NCI-H510A treated with DMSO at 0.1 percent for 48 hours (cell line): ENCODE measurements at places on chromosomes 12 and 14.

DNA sequence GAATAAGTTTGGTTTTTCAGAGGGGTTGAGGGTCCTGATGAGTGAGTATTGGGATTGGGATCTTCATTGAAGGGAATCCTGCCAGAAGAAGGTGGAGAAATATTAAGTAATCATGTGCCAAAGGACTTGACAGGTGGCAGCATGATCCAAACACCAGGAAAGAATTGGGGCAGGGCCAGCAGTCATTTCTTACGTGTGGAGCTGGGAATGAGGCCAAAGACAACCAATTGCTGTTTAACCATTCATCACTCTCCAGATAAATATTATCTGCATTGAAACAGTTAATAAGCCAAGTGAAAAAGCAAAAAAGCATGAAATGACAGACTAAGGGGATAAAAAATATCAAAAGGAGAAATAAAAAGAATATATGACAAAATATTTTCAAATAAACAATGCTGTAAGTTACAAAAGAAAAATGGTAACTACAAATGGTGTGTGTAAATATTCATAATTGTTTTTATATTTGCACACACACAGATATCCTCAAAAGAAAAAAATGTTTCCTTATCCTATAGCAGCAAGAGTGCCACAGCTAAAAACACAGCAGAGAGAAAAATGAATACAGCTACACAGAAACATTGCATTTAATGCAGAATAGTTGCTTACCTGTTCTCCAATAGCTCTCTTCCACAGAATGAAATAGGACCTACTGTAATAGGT lies 26.2 kb downstream of the C2CD5 start:
- no peak for DNase-seq

- no peak for DNase-seq
Observed at GRCh38 chr12:43789941-43790340, 16.2 kb downstream of the TWF1 start.

DNA sequence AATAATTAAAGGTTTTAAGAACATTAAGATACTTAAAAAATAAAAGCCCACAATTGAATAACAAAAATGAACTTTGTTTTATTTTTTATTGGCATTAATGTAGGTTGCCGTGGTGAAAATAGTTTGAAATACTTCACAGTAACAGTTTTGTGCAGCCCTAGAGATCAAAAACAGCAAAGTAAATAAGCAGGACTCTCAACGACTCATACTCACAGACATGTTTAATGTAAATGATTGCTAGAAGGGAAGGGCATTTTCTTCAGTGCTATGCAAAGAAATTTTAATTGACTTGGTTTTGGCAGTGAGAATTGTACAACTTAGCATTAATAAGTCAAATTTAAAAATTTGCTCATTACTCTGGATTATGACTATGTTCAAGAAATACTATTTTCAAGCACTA lies 16.0 kb downstream of the TRMT5 start:
- DNase-seq = peak; percentile 34

DNA sequence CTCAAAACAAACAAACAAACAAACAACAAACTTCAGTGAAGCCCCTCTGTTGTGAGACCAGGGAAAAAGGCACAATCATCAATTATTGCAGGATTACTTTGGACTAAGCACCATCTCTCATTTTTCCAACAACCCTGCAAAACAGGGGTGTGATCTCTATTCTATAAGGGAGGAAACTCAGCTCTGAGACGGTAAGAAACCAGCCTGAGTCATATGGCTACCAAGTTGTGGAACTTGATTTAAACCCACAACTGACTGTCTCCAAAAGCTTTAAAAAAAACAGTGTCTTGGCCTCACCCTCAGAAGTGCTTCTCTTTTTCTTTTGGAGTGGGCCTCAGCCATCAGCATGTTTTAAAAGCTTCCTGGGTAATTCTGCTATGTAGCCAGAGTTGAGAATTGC lies 49.8 kb downstream of the RIN3 start:
- no peak for DNase-seq

DNA sequence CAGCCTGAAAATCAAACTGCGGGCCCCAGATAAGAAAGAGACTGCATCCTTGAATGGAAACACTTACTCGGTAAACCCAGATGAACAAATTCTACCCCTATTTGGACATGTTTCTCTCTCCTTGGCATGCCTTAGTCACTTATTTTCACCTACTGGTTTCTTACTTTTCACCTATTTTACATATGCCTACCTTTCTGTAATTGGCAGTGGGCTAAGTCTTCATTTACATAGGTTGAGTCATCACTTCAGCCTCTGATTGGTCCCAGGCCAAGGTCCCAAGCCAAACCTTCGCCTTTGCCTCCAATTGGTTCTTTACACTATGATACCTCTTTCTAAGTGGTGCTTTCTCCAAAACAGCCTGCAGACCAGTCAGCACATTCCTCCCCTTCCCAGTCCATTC lies 111.3 kb downstream of the DYRK2 start:
- no peak for DNase-seq

DNA sequence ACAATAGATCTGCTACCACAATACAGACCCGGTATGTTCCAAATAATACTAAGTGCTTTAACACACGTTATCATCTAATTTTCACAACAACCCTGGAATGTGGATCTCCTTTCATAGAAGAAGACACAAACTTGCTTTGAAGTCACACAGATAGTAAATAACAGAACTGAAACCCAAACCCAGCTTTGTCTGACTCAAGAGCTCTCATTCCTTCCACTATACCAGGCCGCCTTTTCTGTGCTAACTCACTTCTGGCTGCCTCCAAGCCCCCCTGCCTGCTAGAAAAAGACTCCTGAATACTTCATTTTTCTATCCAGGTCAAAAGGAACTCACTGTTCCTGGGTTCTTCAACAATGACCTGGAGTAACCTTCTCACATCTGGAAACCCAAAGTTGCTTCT lies 37.8 kb downstream of the PRPF40B start:
- DNase-seq = no peak

- DNase-seq = no peak
Observed at GRCh38 chr14:31945701-31946100, 131.4 kb upstream of the ARHGAP5 start.

GRCh38 chr12:114783089-114783618 lies 99.2 kb upstream of the TBX3 start:
- no peak for DNase-seq

DNA sequence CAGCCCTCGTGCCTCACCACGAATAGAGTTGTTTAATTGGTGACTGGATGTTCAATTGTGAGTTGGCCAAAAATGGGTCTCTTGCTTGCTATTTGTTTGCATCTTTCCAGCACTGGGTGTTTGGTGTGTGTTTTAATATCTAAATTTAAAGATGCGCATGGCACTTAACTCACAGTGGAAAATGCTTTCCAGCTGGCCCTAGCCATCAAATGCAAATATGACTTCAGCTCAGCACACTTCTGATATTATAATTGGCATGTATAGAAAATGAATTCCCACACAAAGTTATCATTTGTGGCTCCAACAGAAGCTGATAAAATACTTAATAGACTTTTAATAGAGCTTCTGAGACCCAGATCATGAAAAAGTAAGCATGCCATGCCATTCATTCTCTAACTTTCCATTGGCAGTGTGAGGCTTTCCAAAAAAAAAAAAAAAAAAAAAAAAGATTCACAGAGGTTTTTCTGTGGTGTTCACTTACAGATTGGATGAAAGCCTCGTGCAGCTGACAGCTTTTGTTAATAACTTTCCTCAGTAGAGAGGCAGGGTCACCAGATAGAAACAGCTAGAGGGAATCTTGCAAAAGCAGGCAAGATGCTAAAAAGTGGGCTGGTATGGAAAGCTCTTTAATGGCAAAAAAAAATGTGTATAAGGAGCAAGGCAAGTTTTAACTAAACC lies 425.2 kb downstream of the GALC start:
- no peak for DNase-seq

DNA sequence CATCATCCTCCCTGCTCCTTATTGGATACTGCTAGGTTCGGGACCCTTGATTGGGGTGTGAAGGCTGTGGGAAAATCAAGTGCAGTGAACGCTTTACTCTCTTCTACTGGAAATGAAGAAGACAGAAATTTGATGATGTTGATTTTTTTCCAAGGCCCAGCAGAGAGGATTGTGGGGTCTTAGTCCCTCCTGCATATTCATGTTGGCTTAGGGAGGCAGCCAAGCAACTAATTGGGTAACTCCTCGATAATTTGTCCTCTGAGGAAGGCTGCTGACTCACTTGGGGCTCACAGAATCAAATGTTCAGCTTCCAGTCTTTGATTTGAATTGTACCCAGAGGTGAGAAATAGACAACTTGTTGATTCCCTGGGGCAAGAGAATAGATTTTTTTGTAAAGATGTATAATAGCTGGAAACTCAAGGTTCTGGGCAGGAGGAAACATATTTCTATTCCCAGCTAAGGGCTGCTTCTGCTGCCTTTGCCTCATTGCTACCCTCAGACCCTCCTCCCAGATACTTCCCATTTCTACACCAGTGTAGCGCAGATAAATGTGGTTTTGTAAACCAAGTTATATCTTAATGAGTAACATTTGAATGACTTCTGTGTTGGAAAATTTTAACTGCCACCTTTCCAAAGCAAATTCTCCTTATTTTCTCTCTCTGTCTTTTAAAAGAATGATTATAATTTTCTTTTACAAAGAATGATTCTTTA lies 21.7 kb downstream of the NEUROD4 start:
- no peak for DNase-seq

DNA sequence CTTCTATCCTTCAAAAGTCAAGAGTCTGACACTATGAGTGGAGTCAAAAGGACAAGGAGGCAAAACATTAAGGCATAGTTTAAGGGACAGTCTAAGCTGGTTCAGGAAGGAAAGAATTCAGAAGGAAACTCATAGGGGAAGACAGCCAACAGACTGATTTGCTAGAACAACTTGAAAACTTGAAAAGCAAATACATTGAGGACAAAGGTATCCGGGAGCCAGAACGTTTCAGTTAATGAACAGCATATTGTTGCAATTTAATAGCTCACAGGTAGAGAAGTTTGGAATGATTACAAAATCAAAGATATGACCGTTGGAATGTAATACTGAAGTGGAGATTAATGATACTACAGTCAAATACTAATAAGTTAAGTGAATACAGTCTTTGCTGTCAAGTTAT lies 312.8 kb upstream of the RPL10L start:
- no peak for DNase-seq

- DNase-seq = no peak
Observed at GRCh38 chr14:53946404-53947093, 10.1 kb downstream of the BMP4 start.

DNA sequence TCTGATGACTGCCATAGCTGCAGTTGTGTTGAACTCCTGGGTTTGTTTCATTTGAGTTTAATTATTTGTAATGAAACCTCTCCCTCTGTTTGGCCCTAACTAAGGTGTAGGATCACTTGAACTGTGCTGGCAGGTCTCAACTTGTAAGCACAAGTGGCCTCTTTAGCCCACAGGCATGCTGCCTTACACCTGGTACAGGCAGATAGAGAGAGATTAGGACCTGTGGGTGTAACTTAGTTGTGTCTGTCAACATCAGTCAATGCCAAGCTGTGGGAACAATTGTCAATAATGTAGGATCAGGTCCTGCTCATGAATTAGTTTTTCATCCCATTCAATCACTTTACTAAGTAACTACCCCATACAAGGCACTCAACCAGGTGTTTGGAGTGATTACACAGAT lies 263.0 kb upstream of the G2E3 start:
- DNase-seq = peak; percentile 83

DNA sequence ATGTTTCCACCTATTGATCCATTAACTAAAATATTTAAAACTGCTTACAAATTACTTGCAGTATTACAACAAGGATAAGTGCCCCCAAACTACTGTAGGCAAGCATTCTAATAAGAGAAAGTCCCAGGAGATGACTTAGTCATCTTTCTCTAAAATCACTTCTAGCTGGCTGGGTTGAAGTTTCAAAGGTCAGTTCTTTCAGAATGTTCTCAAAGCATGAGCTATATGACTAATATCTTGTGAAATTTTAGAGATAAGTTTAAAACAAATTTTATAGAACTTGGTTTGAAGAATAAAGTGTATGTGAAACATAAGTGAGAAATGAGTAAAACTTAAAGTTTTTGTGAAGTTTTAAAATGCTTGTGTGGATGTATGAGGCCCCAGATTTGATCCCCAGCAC lies 24.3 kb upstream of the OR6J1 start:
- no peak for DNase-seq

DNA sequence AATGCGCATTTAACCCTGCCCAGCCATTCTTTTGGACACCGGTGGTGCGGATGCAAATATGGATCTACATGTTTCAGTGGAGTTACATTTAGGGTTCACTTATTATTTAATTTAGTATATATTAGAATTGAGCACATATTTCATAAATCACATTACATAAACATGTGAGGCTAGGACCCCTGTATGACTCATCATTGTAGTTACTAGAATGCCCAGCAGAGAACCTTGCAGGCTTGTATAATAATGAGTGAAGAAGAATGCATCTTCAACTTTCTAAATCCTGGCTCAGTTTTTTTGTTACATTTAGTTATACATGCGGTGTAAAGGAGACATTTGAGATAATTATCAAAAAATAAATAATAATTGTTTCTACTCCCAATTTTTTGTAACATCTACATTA lies 369.0 kb downstream of the ATP23 start:
- DNase-seq = no peak

- DNase-seq = no peak
Observed at GRCh38 chr12:42823679-42824078, 234.1 kb upstream of the PRICKLE1 start.

- no peak for DNase-seq
Observed at GRCh38 chr12:13839365-13840336, 141.8 kb downstream of the GRIN2B start.
